Thyroid gland (tissue), 4 donors: ENCODE measurements at places on chromosomes 11 and 22.

DNA sequence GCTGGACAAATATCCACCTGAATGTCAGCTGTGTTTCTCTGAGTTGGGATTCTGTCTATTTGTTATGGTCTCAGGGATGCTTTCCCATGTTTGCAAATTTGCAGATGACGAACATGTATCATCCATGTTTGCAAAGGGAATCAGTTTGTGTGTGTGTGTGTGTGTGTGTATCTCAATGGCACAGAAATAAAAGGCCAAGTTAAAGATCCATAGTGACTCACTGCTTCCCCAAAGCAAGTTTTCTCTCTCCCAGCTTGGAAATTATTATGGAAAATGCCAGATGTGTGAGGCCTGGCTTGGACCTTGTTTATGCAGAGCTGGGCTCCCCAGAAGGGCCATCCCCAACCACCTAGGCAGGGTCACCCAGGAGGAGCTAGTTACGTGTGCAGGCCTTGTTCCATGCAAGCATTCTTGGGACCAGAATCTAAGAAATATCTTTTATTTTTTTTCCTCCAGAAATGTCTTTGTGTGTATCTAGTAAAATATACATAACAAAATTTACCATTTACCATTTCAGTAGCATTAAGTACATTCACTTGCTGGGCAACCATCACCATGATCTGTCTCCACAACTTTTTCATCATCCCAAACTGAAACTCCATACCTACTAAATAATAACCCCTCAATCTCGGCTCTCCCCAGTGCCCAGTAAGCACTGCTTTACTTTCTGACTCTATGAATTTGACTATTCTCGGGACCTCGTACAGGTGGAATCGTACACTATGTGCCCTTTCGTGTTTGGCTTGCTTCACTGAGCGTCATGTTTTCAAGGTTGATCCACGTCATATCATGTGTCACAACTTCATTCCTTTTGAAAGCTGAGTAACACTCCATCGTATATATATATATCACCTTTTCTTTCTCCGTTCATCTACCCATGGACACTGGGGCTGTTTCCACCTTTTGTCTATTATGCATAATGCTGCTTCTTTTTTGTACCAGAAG is 56.6 kb upstream of the WNT7B start:
- no peak overlapping the region for H3K27ac ChIP-seq
- DNase-seq: no peak
- peaks cover 16% of the 10 kb centered on the region for H3K4me1 ChIP-seq
- no peak overlapping the region for H3K4me3 ChIP-seq

- no peak overlapping the region for H3K27ac ChIP-seq
- no peak overlapping the region for H3K4me3 ChIP-seq
- H3K27me3 ChIP-seq: no peaks in the 10 kb centered on the region
- peak; percentile 55 for DNase-seq
- peaks cover 36% of the 10 kb centered on the region for H3K4me1 ChIP-seq
These were observed 2.1 kb upstream of the PTPRCAP start for GRCh38 chr11:67439321-67440228.

GRCh38 chr22:32961497-32961896 is 96.7 kb downstream of the SYN3 start:
- H3K4me3 ChIP-seq: no peak overlapping the region
- H3K27ac ChIP-seq: no peak overlapping the region
- DNase-seq: no peak
- H3K27me3 ChIP-seq: no peaks in the 10 kb centered on the region
- no peaks in the 10 kb centered on the region for H3K36me3 ChIP-seq

DNA sequence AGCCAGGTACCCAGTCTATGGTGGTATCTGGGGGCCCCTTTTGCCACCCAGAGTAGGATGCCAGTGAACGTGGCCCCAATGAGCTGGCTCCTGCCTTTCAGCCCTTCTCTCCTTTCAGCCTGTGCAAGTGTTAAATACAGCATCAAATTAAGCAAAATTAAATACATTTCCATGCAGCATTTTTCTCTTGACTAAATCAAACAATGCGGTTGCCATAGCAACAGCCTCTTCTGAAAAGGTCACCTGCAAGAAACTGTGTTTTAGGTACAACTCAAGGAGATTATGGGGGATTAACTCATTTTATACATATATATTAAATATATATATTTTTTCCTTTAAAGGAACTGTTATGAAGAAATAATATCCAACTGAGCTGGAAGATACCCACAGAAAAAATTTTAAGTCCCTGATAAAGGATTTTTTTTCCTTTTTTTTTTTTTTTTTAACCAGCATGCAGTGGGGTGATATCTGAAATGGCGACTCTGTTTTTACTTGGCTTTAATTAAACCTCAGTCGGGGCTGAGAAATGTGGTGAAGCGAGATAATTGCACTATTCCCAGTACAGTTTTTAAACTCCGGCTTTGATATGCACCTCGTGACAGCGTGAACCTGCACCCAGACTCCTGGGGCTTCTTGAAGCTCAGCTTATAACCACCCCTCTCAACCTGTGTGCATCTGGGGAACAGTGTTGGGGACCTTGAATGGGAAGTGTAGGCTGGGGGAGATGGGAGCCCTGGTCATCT is 115.3 kb downstream of the PKNOX2 start:
- H3K27me3 ChIP-seq: no peaks in the 10 kb centered on the region
- H3K4me1 ChIP-seq: peaks cover 57% of the 10 kb centered on the region
- no peaks in the 10 kb centered on the region for H3K36me3 ChIP-seq
- no peak overlapping the region for H3K4me3 ChIP-seq
- H3K27ac ChIP-seq: no peak overlapping the region
- DNase-seq: no peak

GRCh38 chr22:48696371-48696770 is 1131.3 kb downstream of the BRD1 start:
- no peak overlapping the region for H3K27ac ChIP-seq
- no peaks in the 10 kb centered on the region for H3K4me1 ChIP-seq
- no peak for DNase-seq
- no peak overlapping the region for H3K4me3 ChIP-seq

- H3K4me3 ChIP-seq: peak overlapping the region; percentile 57
- H3K36me3 ChIP-seq: no peaks in the 10 kb centered on the region
- no peaks in the 10 kb centered on the region for H3K27me3 ChIP-seq
- DNase-seq: no peak
- H3K27ac ChIP-seq: no peak overlapping the region
These were observed 910 bp downstream of the CLTCL1 start for GRCh38 chr22:19290400-19291217.

- H3K36me3 ChIP-seq: no peaks in the 10 kb centered on the region
- peaks cover 5% of the 10 kb centered on the region for H3K4me1 ChIP-seq
- no peak for DNase-seq
- H3K27me3 ChIP-seq: no peaks in the 10 kb centered on the region
These were observed 197.1 kb upstream of the ARHGAP20 start for GRCh38 chr11:110909336-110909735.

DNA sequence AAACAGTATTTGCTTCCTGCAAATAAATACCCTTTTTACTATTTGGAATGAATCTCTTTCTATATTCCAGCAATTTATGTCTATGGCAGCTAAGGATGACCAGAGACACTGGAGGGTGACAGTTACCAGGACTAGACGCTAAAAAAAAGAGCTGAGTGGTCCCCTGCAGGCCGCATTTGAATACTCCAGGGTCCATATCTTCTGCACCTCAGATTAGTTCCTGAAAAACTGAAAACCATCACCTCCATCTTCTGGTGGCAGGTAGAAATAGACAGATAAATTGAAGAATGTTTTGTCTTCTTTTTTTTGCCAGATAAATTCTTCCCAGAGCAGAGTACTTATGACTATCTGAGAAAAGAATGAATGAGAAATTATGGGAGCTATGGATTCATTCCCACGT is 145.6 kb downstream of the CSNK2A3 start:
- peaks cover 15% of the 10 kb centered on the region for H3K4me1 ChIP-seq
- H3K4me3 ChIP-seq: no peak overlapping the region
- no peaks in the 10 kb centered on the region for H3K27me3 ChIP-seq

- H3K27ac ChIP-seq: no peak overlapping the region
- no peak overlapping the region for H3K4me3 ChIP-seq
- peaks cover 23% of the 10 kb centered on the region for H3K4me1 ChIP-seq
- DNase-seq: no peak
- H3K36me3 ChIP-seq: no peaks in the 10 kb centered on the region
These were observed 121.9 kb downstream of the PKNOX2 start for GRCh38 chr11:125286486-125286885.

DNA sequence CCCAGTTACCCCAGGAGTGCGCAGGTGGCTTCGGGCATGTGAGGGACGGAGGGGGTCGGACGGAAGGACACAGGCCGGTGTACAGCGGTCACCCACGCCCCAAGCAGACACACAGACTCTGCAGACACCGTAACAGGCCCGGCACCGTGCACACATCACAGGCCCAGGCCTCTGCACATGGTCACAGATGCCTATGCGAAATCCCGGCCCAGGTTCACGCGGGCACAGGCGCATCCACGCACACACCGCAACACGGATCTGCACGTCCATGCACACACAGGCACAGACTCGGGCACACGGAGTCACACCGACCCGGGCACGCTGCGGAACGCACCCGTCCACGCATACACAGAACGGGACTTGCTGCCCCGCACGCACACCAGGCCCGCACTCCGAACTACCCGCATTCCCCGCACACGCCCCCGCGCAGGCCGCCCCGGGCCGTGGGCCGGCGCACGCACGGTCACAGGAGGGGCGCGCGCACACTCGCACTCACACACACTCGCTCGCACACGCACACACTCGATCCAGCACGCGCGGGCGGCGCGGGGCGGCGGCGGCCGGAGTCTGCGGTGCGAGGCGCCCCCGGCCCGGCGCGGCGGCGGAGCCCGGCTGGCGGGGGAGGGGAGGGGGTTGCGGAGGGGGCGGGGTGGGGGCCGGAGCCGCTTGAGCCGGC is at the start of gene MGAT3:
MGAT3 (plus strand) TSS at position 491 of the 676 bp plus-strand sequence. CDS start 30,336 bp downstream, outside the sequence.
- H3K4me1 ChIP-seq: peaks cover 9% of the 10 kb centered on the region
- no peak within 1 kb of the TSS for H3K27ac ChIP-seq
- H3K36me3 ChIP-seq: no peaks in the 10 kb centered on the region
- no peaks in the 10 kb centered on the region for H3K27me3 ChIP-seq

DNA sequence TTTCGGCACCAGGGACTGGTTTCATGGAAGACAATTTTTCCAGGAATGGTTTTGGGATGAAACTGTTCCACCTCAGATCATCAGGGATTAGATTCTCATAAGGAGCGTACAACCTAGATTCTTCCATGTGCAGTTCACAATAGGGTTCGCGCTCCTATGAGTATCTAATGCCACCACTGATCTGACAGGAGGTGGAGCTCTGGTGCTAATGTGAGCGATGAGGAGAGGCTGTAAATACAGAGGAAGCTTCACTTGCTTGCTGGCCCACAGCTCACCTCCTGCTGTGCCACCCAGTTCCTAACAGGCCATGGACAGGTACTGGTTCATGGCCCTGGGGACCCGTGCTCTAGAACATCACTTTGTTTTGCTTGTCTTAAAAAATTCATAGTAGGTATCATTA is 41.8 kb upstream of the AMPD3 start:
- DNase-seq: no peak
- no peak overlapping the region for H3K4me3 ChIP-seq
- H3K4me1 ChIP-seq: peaks cover 8% of the 10 kb centered on the region
- no peaks in the 10 kb centered on the region for H3K27me3 ChIP-seq

DNA sequence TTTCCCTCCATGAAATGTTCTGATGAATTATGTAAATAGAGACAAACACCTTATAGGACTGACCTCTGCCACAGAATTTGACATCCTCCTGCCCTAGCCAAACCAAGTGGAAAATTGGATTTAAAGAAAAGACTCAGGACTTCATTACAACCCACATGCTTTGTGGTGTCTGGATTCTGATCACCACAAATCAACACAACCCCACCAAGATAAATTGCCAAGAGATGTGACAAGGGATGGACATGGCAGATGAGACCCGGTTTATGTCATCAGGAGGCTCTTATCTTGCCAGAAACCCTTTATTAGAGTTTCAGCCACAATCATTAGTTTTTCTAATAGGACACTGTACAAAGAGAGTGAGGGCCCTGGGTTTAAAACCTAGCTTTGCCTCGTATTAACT is 57.9 kb upstream of the SLC6A5 start:
- H3K27ac ChIP-seq: no peak overlapping the region
- H3K27me3 ChIP-seq: no peaks in the 10 kb centered on the region
- H3K4me1 ChIP-seq: no peaks in the 10 kb centered on the region
- no peak overlapping the region for H3K4me3 ChIP-seq
- no peak for DNase-seq
- H3K36me3 ChIP-seq: no peaks in the 10 kb centered on the region

DNA sequence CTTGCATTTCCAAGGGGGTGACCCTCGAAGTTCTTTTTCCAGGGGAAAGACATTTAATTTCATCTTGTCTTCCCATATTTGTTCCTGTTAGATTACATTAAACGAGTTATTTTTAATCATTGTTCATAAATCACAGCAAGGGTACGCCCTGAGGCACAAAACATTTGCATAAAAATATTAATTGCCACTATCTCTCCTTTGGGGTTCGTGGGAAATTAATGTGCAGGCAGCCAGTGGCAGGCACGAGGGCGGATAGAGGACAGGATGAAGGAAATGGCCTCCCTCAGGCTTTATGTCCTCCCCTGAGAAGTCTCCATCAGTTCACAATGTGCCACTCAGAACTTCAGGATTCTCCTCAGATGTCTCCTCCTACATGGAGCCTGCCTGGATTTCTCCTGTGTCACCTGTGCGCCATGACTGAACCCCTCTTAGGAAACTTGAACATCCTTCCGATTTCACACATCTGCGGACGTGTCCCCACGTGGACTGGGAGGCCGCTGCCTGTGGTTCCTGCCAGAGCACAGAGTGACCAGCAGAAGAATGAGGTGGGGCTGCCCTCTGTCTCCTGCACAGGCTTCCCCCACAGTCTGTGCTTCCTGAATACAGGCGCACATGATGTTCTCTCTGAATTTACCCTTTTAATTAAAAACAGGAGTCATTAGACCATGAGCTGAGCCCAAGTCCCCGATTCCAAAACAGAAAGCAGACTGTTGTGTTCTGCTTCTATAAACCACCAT is 1085.9 kb downstream of the TBC1D22A start:
- no peaks in the 10 kb centered on the region for H3K36me3 ChIP-seq
- H3K27me3 ChIP-seq: no peaks in the 10 kb centered on the region
- H3K4me1 ChIP-seq: no peaks in the 10 kb centered on the region
- H3K4me3 ChIP-seq: no peak overlapping the region
- no peak overlapping the region for H3K27ac ChIP-seq

DNA sequence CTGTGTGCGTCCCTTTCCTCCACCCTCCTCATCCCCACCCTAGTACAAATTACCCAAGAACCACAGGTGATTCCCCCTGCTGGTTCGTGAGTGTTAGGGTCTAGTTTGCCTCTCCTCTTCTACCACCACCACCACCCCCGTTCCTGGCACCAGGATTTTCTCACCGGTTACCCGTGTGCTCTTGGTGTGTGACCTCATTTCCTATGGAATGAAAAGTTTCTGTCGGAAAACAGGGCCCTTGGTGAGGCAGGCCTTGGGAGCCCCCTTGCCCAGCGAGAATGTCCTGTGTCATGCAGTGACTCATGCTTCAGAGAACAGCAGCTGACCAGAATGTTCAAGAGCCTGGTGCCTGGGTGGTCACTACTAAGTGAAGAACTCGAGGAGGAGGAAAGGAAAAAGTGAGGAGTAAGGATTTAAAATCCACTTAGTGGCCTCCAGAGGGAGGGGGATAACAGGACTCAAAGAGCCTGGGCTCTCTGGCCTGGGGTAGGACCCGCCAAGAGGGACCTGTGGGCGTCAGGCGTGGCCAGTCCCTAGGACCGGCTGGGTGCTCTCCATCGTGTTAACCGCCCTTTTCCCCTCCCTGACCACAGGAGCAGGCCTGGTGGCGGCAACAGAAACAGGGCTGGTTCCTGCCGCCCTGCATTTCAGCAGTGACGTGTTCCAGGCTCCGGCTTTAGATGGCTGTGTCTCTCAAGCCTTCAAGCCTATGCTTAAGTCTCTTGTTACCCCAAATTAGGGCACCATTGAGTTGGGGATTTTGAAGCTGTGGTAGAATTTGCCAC is 30.2 kb downstream of the C22orf31 start:
- no peaks in the 10 kb centered on the region for H3K36me3 ChIP-seq
- H3K27ac ChIP-seq: peak overlapping the region; percentile 96
- peak overlapping the region; percentile 44 for H3K4me3 ChIP-seq
- peaks cover 29% of the 10 kb centered on the region for H3K4me1 ChIP-seq
- DNase-seq: peak; percentile 93
